Tongue (tissue), 3 donors: ENCODE measurements at places on chromosomes 11 and 22.

DNA sequence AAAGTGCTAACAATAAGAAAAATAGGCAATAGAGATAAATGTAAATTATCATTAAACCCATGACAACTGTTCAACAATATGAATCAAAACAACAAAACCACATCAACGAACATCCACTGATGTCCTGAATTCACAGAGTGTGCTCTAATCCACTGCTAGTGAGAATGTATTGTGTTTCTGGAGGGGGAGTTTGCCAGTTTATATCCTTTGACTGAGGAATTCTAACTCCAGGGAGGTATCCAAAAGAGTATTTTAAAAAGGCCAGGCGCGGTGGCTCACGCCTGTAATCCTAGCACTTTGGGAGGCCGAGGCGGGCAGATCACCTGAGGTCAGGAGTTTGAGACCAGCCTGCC lies 1.7 kb upstream of the WEE1 start:
- DNase-seq, result peak; percentile 64

- DNase-seq, result no peak
Observed at GRCh38 chr11:8095371-8095770, 14.4 kb downstream of the TUB start.

DNA sequence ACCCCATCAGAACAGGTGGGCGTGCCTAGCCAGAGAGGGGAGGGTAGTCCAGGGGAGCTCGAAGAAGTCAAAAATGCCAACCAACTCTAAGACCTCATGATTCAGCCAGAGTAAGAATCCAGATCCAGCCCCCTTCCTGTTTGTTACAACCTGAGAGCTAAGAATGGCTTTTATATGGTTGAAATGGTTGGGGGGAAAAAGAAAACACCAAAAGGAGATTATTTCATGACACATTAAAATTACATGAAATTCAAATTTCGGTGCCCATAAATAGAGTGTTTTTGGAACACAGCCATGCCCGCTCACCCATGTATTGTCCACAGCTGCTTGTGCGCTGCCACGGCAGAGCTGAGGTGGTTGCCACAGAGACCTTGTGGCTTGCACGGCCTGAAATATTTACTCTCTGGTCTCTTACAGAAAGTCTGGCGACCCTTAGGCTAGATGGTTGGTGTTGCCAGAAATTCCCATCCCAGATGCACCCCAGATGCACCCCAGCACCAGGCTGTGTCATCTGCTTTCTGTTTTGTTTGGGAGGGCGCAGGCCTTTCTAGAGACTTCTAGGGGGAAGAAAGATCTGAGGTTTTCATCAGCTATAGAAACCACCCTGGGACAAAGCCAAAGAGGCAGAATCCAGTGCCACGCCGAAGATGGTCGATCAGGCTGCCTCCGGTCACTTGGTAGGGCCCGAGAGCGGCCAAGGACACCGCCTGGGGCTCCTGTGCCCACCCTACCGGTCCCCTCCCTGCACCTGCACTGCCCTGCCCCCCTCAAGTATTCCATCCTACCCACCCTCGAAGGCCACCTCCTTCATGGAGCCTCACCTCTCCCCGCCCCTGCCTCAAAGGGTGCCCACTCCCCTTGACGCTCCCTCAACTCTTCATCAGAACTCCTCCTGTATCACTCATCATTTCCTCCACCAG lies 80.2 kb downstream of the DSCAML1 start:
- DNase-seq, result no peak

GRCh38 chr22:50209893-50210292 lies 9.1 kb downstream of the SELENOO start:
- peak; percentile 83 for DNase-seq

- no peak for DNase-seq
Observed at GRCh38 chr22:37505565-37505964, 13.7 kb downstream of the CARD10 start.

DNA sequence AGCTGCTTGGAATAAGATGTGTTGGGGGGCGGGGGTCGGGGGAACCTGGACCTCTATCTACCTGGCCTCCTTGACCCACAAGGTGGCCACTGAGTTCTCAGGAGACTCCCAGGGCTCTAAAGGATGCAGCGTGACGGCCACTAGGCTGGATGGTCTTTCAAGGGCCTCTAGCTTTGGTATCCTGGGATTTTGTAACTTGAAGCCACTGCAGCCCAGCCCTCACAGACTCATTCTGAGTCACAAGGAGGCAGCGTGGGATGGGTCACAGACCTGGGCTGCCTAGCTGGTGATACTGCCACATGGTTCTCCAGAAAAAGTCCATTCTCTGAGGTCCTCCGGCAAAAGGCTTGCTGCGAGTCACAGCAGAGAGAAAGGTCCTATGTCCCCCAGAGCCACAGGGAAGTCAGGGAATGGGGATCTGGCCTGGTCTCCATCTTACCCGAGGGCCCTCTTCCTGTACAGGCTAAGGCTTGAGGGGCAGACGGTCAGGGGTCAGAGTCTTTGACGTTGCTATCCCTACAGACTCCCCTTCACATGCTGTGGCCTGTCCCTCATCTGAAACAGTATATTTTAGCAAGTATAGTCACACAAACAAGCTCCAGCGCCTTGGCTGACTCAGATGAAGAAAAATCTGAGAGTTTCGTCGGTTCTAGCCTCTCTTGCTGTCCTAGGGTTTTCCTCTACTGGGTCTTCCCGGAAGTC lies 52.4 kb downstream of the KCNC1 start:
- DNase-seq, result no peak

DNA sequence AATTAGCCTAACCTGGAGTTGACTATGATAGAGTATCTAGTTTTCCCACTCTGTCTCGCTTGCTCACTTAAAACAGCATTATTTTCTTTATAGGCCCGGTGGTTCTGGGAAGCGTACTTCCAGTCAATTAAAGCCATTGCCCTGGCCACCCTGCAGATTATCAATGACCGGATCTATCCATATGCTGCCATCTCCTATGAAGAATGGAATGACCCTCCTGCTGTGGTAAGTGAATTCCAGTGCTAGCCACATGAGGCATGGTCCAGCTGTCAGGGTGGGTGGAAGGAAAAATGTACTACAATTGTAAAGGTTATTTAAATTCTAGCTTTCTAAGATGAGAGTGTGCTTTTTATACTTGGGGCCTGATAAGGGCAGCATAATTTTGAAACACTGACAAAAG lies 76.0 kb downstream of the EXT2 start:
- DNase-seq, result no peak

GRCh38 chr11:122923302-122923701 lies 40.7 kb downstream of the JHY start:
- DNase-seq, result peak; percentile 4

DNA sequence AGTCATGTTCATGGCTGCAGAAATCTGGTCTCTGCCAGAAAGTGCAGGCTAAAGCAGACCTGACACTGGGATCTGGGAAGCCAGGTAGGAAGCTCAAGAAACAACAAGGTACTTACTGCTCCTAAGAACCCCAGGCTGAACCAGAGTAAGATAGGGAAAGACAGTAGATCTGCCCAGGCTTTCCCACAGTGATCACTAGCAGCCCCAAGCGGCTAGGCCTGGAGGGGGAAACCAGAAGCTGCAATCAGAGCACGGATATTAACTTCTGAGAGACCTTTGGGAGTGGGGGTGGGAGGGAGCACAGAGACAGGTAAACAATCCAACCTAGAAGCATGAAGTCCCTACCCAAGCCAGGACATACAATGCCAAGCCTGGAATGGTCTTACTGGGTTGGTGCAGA lies 135.2 kb upstream of the C11orf58 start:
- DNase-seq, result peak; percentile 45

DNA sequence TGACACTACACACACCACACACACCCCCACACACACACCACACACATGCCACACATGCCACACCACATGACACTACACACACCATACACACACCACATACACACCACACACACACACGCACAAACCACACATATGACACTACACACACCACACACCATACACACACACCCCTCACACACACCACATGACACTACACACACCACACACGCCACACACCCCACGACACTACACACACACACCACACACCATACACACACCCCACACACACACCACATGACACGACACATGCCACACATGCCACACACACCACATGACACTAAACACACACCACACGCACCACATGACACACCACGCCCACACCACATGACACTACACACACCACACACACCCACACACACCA lies 101.8 kb upstream of the ASPHD2 start:
- no peak for DNase-seq

- peak; percentile 90 for DNase-seq
Observed at GRCh38 chr11:75557666-75558494, 4.2 kb upstream of the SERPINH1 start.

GRCh38 chr11:44822369-44822768 lies 95.6 kb downstream of the TSPAN18 start:
- DNase-seq, result no peak

DNA sequence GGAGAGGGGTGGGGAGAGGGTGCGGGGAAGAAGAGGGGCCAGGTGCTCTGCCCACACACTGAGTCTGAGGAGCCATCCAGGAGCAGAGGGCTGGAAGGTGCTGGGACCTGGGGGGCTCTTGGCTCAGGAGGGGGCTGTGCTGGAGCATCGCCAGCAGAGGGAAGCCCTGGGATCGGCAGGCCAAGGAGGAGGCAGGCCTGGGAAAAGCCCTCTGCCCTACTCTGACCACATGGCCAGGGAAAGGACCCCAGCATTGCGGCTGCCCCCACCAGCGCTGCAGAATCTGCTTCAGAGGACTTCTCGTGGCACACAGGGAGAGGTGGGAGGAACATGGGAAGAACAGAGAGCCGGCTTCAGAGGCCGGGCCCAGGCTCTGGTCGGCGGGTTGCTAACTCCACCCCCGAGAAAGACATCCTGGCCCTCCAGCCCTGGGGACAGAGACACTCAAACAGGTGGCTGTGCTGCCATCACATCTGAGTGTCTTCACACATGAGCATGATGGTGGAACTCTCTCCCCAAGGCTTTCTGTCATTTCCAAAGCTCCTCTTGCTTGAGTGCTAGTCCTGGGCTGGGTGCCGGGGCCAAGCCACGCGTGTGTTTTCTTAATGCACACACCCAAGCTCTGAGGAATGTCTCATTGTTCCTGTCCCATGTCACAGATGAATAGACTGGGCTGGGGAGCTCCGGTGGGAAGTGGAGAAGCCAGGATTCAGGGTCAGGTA lies 1378.0 kb downstream of the BRD1 start:
- DNase-seq, result no peak

DNA sequence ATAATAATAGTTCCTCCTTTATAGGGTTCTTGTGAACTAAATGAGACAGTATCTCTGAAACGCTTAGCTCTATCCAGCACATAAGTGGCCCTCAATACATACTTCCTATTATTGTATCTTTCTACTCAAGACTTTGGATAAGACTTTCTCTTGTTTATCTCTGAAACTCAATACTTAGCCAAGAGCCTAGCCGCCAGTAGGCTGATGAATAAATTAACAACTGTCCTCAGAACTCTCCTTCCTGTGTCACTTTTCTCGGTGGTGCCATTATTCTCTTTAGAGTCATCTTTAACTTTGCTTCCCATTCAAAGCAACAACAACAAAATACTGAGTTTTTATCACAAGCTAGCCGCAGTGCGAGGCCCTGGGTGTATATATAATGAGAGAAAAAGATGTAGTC lies 86.9 kb downstream of the FAM83F start:
- no peak for DNase-seq

DNA sequence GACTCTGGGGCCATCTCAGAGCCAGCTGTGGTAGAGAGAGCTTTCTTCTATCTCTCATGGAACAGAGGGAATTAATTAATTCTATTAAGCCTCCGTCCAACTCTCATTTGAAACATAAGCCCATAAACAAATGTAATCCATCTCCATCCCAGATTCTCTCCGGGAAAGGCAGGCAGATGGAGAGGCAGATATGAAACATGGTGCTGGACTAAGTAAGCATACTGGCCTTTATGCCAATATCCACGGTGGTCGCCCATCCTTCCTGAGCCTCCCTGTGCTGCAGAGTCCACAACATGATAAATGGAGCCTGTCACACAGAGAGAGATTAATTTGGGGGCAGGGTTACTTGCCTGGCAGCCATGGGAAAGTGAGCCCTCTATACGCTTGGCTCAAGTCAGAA lies 44.8 kb downstream of the PRR5L start:
- DNase-seq, result no peak

DNA sequence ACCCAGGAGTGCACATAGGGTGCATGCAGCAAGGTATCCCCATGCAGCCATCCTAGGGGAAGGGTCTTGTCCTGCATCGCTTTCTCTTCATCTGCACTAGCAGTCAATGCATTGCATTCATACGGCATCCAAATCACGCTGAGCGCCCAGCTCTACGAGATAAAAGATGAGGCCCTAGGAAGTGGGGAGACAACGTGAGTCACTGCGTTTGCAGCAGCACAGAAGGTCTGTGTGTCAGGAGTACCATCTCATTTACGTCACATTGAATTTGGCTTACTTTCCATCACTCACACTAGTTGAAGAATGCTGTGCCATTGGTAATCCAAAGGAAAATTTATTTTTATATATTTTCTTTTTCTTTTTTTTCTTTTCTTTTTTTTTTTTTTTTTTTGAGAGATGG lies 2.5 kb upstream of the ST14 start:
- no peak for DNase-seq

DNA sequence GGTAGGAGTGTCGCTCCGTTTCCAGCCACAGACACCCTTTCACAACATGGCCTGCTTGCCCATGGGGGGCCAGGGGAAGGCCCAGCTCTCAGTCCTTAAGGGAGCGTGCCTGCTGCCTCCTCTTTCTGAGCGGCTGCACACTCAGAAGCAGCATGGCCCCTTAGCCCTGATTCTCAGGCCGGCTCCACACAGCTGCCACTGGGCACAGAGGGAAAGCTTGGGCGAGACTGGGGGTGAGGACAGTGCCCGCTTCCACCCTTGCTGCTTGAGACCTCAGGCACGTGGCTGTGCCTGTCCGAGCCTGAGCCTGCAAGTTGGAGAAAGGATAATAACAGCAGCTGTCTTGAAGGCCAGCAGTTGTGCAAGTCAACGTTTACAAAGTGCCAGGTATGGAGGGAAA lies 416.3 kb downstream of the SHANK2 start:
- DNase-seq, result peak; percentile 27

DNA sequence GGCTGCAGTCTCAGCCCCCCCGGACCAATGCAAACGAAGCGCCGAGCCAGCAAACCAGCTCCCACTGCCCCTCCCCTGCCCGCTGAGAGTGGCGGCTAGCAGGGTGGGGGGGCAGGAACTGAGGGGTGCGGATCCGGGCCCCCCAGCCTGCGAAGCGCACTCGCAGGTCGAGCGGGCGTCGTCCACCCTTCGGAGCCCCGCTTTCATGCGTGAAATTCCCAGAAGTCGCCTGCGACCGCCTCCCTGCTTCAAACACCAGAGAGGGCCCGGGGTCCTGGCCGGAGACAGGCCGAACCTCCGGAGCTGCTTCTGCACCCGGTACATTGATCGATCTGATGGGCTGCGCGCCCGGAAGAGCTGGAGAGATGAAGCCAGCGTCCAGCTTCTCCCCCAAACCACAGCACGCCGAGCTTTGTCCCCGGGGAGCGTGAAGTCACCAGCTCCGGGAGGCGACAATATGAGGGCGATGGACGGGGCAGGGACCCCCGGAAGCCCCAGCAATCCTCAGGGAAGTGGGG lies 646 bp upstream of the PATZ1 start:
- DNase-seq, result no peak
